Cortex of kidney (tissue), 1 donor: ENCODE measurements at places on chromosomes 3 and 15.

DNA sequence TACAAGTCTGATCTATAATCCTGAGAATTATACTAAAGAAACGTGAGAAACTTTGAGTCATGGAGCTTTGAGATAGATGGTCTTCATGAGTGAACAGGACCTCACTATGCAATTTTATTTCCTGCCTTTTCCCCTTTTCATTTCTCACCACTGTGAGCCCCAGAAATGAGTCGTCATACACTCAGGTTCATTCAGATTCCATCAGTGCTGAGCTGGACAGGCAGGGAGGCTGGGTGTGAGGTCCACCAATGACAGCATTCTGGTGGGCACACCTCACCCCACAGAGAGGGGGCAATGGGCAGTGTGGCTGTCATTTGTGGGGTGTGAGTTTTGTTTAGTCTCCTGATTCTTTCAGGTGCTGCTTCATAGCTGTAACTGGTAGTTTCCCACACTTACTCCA, 16.9 kb downstream of the TIGIT start:
- no peak for DNase-seq

- no peak for DNase-seq
Measured at GRCh38 chr3:42704136-42704841, 1.7 kb upstream of the HHATL start.

GRCh38 chr15:83380682-83381081, 66.5 kb upstream of the SH3GL3 start:
- DNase-seq, result no peak

- no peak for DNase-seq
Measured at GRCh38 chr3:42582474-42583070, 805 bp upstream of the SEC22C start.

DNA sequence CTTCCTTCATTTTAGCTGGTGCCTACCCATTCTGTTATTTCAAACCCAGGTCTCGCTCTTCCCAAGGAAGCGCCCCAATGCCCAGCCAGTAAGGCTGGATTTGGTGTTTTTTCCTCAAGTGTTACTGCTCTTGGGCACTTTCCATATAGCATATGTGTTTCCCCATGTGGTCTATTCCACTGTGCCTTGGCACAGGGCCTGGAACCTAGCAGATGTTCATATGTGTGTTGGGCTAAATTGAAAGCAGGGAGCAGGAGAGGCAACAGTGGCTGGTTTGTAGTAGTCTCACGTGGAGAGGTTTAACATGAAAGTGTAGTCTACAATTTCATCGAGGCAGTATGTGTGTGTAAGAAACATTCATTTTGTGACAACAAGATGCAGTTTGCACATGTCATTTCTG, 48.2 kb upstream of the TEX264 start:
- no peak for DNase-seq

DNA sequence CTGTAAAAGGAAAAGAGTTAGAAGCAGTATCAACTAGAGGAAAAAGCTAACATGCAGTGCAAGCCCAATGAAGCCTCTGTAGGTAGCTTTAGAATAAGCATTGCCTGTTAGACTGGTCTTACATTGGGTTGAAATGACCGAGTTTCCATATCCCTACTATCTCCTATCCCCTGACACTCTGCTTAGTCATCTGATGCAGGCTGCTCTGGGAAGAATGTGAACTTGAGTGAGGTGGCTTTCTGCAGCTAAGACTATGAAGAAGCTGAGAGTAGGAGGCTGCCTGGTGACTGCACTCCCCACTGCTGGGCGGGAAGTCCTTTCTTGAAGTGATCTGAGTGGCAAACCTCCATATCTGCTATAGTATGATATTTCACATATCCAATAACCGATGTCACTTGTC, 64.7 kb downstream of the OXSM start:
- DNase-seq, result no peak

GRCh38 chr3:172541945-172542488, 18.8 kb upstream of the TNFSF10 start:
- DNase-seq, result no peak

GRCh38 chr3:82080261-82080660, 318.8 kb upstream of the GBE1 start:
- DNase-seq, result no peak

- DNase-seq, result no peak
Measured at GRCh38 chr3:164752812-164753211, 325.5 kb downstream of the SI start.

DNA sequence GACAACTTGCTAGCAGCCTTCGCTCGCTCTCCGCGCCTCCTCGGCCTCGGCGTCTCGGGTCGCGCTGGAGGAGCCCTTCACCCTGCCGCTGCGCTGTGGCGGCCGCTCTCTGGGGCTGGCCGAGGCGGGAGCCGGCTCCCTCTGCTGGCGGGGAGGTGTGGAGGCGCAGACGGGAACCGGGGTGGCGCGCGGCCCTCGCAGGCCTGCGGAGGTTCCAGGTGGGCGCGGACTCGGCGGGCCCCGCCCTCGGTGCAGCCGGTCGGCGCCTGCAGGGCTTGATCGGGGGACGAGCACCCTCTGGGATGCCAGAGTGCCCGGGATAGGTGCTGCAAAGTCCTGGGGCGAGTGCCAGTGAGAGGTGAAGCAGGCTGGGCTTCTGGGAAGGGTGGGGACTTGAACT, 989.9 kb downstream of the ROBO2 start:
- DNase-seq, result no peak

- DNase-seq, result no peak
Measured at GRCh38 chr3:38460377-38461270, 6.9 kb downstream of the ACVR2B start.

GRCh38 chr3:19917167-19917566, 16.9 kb downstream of the EFHB start:
- no peak for DNase-seq

DNA sequence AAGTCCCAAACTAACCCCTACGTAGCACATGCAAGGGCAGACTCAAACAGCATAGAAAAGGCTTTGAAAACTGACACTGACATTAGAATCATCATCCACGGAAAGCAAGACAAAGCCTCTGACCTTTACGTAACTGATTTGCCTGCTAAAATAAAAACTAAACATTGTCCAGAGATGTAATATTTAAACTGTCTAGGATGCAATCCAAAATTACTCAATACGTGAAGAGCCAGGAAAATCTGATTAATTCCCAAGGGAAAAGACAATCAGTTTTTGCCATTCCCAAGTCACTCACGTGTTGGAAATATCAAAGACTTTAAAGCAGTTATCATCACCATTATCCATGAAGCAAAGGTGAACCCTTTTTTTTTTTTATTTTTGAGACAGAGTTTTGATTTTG, 13.3 kb upstream of the IQCF1 start:
- DNase-seq, result no peak

GRCh38 chr3:10443272-10444109, 61.9 kb downstream of the ATP2B2 start:
- DNase-seq, result no peak

- no peak for DNase-seq
Measured at GRCh38 chr3:70360979-70361760, 48.7 kb upstream of the MDFIC2 start.

DNA sequence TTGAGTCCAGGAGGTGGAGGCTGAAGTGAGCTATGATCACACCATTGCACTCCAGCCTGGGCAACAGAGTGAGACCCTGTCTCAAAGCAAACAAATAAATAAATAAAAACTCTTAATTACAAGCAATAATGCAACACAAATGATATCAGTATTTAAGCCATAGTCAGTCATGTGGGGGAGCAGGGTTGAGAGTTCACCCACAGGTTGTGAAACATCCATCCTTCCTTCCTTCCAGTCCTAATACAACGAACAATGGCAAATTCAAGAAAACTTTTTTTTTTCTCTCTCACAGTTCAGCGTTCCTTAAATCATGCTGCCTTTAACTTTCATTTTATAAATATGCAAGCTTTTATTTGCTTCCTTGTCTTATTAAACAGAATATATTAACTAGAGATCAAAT, 24.1 kb downstream of the ZNF592 start:
- no peak for DNase-seq

GRCh38 chr15:99411234-99411633, 154.6 kb upstream of the MEF2A start:
- DNase-seq, result no peak

DNA sequence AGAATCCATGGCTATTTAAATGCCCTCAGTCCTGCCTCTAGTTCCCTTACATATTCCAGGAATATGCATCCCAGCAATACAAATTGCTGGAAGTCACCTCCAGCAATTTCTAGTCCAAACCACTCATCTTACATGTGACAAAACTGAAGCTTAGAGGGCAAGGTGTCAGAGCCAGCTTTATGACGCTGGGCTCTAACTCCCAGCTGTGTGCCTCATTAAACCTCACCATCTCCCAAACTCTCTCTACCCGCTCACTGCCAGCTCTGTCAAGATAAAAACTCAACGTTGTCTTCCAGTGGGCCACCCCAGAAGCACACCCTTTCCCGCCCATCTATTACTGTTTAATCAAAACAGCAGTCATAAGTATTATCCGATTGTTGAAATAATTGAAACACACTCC, 7.9 kb downstream of the TNIK start:
- DNase-seq, result no peak

DNA sequence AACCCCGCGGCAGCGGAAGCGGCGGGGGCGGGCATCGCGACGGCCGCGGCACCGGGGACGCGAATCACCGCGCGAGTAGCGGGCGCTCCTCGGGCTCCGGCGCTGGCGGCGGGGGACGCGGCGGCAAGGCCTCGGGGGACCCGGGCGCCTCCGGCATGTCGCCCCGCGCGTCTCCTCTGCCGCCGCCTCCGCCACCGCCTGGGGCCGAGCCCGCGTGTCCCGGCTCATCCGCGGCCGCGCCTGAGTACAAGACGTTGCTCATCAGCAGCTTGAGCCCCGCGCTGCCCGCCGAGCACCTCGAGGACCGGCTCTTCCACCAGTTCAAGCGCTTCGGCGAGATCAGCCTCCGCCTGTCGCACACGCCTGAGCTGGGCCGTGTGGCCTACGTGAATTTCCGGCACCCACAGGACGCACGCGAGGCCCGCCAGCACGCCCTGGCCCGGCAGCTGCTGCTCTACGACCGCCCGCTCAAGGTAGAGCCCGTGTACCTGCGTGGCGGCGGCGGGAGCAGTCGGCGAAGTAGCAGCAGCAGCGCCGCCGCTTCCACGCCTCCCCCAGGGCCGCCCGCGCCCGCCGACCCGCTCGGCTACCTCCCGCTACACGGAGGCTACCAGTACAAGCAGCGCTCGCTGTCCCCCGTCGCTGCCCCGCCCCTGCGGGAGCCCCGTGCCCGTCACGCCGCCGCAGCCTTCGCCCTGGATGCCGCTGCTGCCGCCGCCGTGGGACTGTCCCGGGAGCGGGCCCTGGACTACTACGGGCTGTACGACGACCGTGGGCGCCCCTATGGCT, 675 bp downstream of the RBM15B start:
- DNase-seq, result no peak

DNA sequence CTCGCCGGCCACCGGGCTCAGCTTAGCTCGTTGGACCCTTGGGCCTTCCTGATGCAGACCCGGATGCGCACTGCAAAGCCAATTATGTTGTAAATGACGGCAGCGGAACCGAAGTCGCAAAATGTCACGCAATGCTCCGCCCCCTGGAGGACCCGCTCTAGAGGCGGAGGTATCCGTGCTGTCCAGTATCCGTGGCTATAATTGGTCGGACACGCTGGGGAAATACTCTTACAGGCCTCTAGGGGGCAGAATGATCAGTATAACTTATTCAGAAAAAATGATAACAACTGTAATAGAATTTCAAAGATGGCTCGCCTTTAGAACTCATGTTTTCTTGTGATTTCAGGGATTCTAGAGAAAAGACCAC, at the start of gene PRR23B:
Gene PRR23B (minus strand): TSS at position 59 of the 367 bp plus-strand sequence. CDS start 265 bp downstream, outside the sequence.
- no peak for DNase-seq

GRCh38 chr3:29554566-29554965, 273.7 kb downstream of the RBMS3 start:
- no peak for DNase-seq

DNA sequence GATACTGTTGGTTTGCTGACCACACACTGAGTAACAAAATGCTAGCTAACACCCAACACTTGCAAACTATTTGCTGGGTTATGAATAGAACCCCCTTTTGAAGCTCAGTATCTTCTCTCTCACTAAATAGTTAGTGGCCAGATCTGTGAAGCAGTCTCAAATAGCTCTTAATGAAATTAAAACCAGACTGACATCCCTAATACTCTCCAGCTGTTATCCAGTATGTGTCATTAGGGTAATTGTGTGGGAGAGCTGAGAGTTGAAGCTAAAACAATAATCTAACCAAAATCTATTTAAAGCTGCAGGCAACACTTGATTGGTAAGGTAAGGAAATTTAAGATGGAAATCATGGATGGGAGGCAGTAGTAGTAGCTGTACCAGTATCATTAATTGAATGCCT, 110.4 kb upstream of the RORA start:
- no peak for DNase-seq

DNA sequence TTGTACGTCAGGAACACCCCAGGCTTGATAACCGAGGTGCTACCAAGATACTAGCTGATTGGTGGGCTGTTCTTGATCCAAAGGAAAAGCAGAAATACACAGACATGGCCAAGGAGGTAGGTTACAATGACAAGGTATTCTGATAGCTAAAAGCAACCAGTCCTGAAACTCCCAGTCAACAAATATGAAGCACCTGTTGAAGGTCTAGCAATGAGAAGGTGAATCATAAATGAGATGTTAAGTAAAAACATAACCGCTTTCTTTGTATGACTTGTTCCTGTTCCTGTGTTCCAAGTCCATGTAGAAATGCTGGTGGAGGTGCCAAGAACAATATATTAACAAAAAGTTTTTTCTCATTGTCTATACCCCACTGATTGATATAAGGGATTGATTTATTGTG, 194.0 kb downstream of the BBX start:
- DNase-seq, result no peak

DNA sequence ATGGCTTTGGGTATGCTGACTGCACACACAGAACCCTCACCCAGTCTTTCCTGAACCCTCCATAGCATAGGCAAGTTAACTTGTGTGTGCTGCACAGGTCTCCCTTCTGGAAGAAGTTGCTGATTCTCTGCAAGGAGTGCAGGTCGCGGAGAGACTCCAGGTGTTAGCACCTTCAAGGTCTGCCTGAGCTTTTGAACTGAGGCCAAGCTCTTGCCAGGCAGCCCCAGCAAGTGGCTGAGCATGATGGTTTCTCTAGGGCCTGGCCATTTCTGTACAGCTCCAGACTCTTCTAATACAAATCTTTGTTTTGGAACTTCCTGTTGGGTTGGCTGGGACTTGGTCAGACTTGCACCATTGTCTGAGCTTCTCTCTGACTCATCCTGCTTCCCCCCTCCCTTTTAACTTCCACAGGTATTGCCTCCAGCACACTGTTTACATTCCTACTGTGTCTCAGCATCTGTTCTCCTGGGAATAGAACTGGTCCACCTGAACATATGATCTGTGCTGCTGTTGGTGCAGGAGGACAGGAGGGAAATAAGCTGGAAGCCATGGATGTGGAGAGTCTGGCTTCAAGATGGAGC, 53.3 kb downstream of the KY start:
- no peak for DNase-seq

DNA sequence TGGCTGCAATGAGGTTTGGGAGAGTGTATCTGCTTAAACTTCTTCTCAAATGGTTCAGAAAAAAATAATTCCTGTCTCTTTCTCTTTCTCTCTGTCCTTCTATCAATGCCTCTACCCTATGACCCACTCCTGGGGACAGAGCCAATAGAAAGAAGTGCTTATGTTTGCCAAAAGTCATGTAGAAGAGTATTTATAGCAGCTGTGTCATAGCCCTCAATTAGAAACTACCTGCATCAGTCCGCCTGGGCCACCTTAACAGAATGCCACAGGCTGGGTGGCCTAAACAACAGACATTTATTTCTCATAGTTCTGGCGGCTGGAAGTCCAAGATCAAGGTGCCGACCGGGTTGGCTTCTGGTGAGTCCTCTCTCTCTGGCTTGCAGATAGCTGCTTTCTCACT, 92.5 kb downstream of the HMG20A start:
- no peak for DNase-seq

- DNase-seq, result no peak
Measured at GRCh38 chr3:133330065-133330464, 69.8 kb upstream of the BFSP2 start.

GRCh38 chr3:52481819-52482521, 13.2 kb upstream of the STAB1 start:
- DNase-seq, result no peak
